ENCODE measurements at places on chromosomes 3 and 15.

DNA sequence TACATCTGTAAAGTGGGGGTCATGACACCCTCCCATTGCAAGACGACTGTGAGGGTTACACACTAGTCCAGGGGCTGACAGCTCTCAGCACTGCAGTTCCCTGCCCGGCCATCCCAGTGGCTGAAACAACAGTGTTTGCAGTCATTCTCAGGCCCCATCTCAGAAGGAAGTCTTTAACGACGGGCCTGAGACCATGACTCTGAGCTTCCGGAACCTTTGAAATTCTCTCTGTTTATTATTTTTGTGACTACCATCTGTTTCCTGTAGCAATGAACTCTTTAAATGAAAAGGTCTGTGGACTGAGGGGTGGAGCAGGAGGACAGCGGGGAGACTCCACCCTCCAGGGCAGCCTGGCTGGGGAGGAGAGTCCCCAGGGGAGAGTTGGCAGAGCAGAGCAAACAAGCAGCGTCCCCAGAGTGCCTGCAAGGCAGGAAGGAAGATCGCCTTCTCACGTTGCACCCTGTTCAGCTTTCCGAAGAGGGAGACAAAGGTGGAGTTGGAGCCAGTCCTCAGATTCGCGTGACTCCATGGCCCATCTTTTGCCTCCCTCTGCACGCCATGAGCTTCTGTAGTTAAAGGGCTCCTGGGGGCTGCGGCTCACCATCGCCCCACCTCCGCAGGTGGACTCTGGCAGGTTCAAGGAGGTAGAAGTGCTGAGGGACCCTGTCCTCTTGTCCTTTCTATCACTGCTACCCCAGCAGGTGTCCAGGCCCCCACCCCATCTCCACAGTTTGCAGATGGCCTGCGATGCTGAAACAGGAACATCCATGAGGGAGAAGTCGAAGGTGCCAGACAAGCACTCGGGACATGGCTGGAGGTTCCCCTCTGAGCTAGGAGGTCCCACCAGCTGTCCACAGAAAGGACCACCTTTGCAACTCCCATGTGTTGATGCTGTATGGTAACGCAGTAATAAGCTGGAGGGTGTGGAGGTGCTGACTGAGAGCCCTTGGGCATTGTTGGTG, 525.8 kb upstream of the PROK2 start:
- peak; percentile 76 for DNase-seq

GRCh38 chr3:13785351-13785750, 94.5 kb downstream of the WNT7A start:
- DNase-seq = no peak

- DNase-seq = no peak
These were observed 23.9 kb downstream of the SLC35A5 start for GRCh38 chr3:112585782-112586181.

- DNase-seq = no peak
These were observed 541.5 kb downstream of the MAGI1 start for GRCh38 chr3:65497236-65497635.

DNA sequence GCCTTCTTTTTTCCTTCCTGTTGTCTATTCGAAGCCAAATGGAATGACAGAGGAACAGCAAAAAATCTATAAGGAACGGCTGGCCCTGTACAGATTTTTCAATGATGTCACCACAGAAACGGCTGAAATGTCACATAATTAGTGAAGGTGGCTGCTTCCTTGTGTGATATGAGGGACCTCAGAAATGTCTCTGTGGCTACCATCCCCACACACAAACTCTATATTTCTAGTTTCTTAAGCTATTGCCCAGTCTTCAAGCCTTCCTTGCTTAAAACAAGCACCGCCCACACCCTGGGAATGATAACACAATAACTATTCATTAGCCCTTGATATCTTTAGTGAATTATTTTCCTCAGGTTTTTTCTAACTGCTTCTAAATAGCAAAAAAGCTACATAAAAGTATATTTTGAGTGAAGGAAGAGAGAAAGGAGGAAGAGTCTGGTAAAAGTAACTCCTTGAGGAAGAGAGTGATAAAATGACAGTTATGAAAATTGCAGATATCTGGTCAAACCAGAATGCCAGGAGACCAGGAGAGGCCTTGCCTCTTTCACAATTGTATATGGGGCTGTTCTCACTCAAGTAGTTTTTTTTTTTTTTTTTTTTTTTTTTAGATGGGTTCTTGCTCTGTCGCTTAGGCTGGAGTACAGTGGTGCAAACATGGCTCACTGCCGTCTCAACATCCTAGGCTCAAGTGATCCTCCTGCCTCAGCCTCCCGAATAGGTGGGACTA, 38.7 kb downstream of the FMN1 start:
- no peak for DNase-seq

GRCh38 chr3:46194868-46195553, 13.1 kb downstream of the CCR1 start:
- DNase-seq = no peak

GRCh38 chr15:62840526-62841268, 201.8 kb upstream of the TPM1 start:
- DNase-seq = no peak

DNA sequence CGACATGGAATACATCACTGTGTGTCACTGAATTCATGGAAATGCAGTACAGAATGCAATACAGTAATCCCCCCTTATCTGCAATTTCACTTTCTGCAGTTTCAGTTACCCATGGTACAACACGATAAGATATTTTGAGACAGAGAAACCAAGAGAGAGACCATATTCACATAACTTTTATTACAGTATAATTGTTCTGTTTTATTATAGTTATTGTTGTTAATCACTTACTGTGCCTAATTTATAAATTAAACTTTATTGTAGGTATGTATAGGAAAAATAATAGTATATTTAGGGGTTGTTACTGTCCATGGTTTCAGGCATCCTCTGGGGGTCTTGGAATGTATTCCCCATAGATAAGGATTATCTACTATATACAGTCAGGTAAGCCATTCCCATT, 61.8 kb downstream of the MBNL1 start:
- no peak for DNase-seq

DNA sequence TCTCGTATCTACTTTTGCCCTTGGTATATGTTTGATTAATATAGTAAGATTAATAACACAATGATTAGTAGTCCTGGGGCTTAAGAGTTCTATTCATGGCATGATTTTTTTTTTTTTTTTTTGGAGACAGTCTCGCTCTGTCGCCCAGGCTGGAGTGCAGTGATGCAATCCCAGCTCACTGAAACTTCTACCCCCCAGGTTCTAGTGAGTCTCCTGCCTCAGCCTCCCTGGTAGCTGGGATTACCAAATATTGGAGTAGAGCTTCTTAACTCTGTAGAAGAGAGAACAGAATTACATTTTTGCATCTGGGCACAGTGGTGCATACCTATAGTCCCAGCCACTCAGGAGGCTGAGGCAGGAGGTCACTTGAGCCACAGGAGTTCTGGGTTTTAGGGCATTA, 58.9 kb downstream of the RAB7A start:
- no peak for DNase-seq

- no peak for DNase-seq
These were observed 11.3 kb upstream of the KNL1 start for GRCh38 chr15:40582726-40583246.

- peak; percentile 72 for DNase-seq
These were observed 11.4 kb downstream of the C15orf40 start for GRCh38 chr15:82999905-83000671.

GRCh38 chr3:154829929-154830328, 250.2 kb upstream of the MME start:
- DNase-seq = no peak

DNA sequence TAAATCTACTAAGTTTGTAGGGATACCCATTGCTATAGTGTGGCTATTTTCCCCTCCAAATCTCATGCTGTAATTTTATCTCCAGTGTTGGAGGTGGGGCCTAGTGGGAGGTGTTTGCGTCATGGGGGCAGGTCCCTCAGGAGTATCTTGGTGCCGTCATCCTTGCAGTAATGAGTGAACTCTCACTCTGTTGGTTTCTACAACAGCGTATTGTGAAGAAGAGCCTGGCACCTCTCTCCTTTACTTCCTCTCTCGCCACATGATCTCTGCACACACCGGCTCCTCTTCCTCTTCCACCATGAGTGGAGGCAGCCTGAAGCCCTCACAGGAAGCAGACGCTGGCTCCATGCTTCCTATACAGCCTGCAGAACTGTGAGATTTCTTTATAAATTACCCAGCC, 34.0 kb upstream of the TRPM1 start:
- no peak for DNase-seq

DNA sequence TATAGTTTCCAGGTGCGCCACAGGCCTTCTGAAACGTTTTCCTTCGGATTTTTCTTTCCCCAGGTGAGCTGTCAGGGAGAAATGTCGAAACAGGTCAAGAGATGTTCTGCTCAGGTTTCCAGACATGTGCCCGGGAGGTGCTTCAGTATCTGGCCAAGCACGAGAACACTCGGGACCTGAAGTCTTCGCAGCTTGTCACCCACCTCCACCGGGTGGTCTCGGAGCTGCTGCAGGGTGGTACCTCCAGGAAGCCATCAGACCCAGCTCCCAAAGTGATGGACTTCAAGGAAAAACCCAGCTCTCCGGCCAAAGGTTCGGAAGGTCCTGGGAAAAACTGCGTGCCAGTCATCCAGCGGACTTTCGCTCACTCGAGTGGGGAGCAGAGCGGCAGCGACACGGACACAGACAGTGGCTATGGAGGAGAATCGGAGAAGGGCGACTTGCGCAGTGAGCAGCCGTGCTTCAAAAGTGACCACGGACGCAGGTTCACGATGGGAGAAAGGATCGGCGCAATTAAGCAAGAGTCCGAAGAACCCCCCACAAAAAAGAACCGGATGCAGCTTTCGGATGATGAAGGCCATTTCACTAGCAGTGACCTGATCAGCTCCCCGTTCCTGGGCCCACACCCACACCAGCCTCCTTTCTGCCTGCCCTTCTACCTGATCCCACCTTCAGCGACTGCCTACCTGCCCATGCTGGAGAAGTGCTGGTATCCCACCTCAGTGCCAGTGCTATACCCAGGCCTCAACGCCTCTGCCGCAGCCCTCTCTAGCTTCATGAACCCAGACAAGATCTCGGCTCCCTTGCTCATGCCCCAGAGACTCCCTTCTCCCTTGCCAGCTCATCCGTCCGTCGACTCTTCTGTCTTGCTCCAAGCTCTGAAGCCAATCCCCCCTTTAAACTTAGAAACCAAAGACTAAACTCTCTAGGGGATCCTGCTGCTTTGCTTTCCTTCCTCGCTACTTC, 3.8 kb downstream of the BHLHE40 start:
- no peak for DNase-seq

GRCh38 chr3:123602325-123602724, 17.5 kb upstream of the HACD2 start:
- DNase-seq = no peak

DNA sequence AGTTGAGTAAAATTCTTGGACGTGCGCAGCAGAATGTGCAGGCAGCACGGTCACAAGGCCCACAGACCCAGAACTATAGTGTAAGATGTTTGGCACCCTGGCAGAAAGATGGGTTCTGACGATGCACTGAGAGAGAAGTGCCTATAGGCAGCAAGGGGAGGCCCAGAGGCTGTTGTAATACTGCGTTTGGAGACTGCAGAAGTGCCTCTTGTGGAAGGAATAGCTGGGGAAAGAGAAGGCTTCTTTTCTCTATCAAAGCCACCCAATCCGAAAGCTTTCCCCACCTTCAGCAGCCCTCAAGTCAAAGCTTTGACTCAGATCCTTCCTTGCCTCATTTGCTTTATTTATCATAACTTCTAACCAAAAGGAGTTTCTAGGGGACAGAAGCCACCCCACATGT, 5.2 kb upstream of the SIN3A start:
- no peak for DNase-seq

DNA sequence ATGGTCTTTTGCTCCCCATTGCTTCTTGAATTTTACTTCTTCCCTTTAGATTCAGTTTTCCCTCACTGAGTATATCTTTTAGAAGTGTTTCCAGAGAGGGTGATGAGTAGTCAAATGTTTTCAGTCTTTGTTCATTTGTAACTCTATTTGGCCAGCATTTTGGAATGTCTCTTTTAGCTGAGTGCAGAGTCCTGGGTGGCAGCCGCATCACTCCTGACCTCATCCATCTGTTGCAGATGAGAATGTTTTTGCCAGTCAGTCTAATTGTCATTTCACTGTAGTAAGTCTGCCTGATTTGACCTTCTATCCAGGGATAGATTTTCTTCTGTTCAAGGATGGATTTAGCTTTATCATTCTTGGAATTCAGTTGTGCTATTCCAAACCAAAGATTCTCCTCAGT, 7.3 kb downstream of the SRPRB start:
- no peak for DNase-seq

GRCh38 chr15:62625429-62626033, 417.0 kb upstream of the TPM1 start:
- DNase-seq = no peak

DNA sequence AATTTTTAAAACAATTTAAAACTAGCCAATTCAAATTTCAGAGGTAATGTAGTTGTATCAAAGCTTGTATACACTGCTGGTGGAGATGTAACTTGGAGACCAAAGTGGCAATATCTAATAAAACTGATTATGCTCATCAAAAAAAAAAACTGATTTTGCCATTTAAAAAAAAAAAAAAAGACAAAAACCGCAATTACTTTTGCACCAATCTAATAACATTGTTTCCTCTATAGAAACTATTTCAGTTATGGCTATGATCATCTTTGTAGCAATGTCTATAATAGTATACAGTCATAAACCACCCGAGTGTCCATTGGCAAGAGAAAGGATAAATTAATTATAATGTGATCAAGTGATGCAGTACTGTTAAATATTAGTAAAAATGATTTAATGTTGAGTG, 149.3 kb upstream of the SEMA6D start:
- DNase-seq = no peak

DNA sequence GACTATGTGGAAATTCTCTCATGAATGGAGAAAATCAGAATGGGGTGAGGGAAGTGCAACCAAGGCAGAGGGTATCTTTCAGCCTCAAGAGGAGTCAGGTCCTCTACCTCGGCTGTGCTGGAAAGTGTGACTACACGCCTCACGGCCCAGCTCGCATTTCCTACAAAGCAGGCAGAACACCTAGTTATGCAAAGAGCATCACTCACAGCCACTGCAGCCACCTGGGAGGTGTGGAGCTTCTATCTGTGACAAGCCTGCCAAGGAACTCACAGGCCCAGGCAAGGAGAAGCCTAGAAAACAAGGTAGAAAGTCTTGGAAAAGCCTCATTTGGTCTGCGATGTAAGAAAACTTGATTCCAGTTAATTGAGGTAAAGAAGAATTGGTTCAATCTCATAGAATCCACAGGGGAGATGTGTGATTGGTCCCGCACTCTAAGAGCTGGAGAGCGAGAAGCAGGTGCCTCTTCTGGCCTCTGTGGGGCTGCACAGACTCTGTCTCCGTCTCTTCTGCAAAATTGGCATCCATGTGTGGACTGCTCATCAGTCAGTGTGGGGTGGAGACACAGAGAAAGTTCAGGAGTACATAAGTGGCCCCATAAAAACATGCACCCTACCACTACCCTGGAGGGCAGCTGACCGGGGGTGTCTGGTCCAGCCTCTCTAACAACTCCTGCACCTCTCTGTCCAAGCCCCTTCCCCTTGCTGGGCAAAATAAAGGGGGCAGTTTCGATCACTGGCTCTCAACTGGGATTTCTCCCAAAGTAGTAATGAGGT, 76.8 kb downstream of the TAMM41 start:
- DNase-seq = no peak
